ENCODE measurements at places on chromosomes 12 and 14.

GRCh38 chr12:8045952-8046944 lies 13.7 kb downstream of the FOXJ2 start:
- peak; percentile 86 for DNase-seq

DNA sequence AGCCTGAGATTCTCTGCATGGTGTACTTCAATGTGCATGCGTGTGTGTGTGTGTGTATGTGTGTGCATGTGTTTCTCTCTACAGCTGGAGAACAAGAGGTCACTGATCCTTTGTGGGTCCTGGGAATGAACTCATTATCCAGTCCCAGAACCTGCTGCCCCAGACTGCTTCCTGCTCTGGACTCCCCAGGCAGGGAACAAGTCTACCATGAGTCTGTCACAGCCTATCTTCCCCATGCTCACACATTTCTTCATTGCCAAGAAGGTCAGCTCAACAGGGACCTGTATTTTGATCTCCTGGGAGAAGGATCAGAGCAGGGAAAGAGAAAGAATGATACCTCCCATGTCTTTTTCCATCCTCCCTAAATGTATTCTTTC lies 2.9 kb upstream of the AGAP2 start:
- no peak for DNase-seq

DNA sequence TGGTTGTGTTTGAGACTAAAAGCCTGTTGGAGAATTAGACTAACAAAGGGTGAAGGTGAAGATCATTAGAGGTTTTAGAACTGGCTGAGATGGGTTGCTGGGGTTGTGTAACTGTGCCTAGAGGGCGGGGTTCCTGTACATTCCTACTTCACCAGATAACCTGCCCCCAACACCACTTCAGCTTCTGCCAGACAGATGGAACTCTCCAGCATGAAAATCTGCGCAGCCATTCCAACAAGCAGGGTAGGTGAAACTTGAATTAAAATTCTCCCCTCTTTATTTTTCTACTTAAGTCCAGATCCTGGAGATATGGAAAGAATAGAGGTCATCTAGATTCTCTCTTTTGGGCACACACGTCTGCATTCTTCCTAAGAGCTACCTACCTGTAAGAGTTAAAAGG lies 6.0 kb downstream of the FOXG1 start:
- DNase-seq, result no peak

GRCh38 chr14:49052521-49052920 lies 533.7 kb downstream of the RPS29 start:
- no peak for DNase-seq

GRCh38 chr14:102353126-102353619 lies 9.5 kb downstream of the CINP start:
- DNase-seq, result no peak

DNA sequence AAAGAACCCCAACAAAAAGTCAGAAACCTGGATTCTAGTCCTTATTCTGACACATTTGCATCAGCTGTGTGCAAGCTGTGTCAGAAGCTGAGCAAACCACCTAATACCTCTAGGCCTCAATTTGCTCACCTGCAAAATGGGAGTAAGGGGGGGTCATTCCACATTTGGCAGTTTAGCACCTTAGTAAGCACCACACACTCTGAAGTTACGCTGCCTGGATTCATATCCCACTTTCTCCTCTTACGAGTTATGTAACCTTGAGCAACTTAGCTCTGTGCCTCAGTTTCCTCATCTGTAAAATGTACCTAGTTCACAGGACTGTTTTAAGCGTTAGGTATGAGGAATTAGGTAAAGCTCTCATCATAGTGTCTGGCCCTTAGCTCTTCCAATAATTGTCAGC lies 218.9 kb downstream of the PPM1H start:
- DNase-seq, result no peak

GRCh38 chr12:63995512-63995911 lies 151.0 kb downstream of the SRGAP1 start:
- no peak for DNase-seq

GRCh38 chr12:78559416-78559815 lies 305.2 kb upstream of the SYT1 start:
- no peak for DNase-seq

DNA sequence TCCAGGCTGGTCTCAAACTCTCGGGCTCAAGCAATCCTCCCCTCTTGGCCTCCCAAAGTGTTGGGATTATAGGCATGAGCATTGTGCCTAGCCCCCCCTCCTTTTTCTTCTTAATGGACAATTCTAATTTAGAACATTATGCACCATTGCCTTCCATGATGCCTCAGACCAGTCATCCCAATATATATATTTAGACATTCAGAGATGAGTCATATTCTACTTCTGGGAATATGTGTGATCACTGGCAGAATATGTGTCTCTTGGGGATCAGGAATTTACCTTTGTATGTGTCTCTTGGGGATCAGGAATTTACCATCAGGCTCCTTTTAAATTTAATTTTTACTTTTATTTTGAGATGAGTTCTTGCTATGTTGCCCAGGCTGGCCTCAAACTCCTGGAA lies 7.5 kb upstream of the CCDC177 start:
- DNase-seq, result no peak

DNA sequence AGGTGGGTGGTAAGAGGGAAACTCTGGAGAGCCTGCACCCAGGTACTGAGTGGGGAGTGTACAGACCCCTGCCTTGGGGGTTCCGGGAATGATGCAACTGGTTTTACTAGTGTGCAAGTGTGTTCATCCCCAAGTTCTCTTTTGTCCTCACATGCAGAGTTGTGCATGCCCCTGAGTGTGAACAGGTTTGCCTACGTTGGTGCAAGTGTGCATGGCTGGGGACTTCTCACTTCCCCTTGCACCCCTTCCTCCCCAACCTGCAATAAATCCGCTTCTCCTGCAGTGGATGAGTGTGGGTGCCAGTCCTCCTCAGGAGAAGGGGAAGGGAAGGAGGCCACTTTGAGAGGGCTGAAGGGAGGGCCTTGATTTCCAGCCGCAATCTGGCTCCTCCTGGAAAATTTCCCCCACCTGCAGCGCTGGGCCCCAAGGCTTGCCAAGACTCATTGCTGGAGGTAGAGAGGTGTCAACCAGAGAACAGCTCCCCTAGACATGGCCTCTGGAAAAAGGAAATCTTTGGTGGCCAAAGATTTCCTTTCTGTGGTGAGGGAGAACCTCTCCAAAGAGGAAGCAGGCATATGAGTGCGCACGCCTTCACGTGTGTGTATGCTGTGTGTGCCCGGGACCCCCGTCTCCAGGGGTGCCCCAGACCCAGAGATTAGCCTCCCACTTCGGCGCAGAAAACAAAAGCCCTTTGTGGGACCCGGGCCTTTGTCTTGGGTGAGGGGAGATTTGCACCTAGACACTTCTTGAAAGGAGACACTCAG lies 5.5 kb downstream of the AQP2 start:
- DNase-seq, result no peak

GRCh38 chr14:21104448-21105060 lies 3.7 kb downstream of the TMEM253 start:
- DNase-seq, result peak; percentile 74

DNA sequence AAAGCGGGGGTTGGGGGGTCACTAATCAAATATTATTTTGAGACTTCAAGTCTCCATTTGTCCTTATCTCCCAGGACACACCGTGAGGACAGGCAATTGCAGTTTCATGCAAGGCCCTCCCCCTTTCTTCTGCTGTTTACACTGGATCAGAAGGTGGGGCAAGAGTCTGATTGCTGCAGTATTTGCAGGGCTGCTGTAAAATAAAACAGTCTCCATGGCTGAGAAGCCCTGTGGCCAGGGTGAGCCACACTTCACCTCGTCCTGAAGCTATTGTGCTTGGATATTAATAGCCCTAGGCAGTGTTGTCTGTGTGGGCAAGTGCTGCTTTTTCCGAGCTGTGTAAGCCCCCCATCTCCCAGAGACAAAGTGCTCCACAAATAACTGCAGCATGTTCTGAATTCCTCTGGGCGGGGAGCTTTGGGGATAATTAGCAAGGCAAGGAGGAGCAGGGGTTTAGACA lies 187.4 kb upstream of the NTF3 start:
- no peak for DNase-seq

DNA sequence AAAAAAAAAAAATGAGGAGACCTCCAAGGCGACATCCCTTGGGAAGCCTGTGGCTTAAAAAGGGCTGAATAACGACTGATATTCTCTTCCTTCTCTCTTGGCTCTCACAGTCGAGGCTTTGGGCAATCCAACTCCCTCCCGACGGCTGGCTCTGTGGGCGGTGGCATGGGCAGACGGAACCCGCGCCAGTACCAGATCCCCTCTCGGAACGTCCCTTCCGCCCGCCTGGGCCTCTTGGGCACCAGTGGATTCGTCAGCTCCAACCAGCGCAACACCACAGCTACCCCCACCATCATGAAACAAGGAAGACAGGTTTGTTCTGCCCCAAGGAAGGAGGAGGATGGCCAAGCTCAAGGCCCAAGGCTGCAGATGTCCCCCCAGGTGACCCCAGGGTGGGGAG lies 127.8 kb downstream of the GCH1 start:
- no peak for DNase-seq

DNA sequence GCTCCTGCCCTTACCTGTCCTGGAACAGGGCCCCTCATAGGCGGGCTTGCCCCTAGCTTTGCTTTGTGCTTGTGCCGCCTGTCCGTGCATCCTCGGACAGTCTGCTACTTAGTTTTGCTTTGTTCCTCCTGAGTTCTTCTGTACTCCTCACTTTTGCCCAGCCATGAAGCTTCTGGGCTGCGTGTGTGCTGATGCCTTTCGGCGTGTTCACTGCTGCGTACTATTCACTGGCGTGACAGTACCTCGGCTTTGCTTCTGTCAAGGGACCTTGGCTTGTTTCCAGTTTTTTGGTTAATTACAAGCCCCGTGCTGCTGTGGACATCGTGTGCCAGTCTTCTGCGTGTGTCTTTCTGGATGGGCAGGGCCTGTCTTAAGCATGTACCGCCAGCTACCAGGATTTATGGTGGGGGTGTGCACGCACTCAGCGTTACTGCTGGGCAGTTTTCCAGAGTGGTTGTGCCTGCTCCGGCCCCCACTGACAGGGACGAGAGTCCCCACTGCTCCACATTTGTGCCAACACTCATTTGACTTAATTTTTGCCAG lies 2.5 kb downstream of the PACS2 start:
- DNase-seq, result no peak

DNA sequence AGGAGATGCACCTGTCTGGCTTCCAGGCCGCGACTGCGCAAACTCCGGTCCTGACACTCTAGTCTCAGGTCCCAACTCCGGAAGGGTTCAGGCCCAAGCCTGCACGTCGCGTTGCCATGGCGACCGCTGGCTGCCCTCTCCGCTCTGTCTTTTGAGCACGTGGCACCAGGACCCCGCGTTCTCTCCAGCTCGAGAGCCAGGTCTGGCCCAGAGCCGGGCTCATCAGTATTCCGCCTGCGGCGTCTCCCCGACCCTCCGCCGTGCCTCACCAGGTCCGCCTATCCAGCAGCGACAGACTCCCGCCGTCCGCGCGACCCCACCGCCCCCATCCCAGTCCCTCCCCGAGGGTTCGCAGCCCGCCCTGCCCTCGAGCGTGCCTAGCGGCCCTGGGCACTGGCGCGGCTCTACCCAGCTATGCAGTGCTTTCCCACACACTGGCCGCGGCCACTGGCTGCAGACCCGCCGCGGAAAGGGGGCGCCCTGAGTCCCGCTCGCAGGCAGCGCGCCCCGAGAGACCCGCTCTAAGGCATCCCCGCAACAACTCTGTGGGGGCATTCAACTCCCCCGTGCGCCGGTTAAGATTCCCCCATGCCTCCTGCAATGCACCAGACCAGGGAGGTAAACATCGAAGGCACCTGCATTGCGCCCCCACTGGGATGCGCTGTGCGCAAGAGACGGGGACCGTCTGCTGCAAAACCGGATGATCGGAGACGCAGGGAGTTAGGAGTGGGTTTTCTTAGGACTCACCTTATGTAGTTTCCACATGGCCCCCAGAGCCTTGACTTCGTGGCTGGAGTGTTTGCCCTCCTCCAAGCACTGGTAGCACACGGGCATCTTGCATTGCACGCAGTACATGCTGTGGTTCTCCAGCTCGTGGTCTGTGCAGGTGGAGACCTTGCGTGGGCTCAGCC lies 1.3 kb downstream of the TRIM9 start:
- peak; percentile 70 for DNase-seq

DNA sequence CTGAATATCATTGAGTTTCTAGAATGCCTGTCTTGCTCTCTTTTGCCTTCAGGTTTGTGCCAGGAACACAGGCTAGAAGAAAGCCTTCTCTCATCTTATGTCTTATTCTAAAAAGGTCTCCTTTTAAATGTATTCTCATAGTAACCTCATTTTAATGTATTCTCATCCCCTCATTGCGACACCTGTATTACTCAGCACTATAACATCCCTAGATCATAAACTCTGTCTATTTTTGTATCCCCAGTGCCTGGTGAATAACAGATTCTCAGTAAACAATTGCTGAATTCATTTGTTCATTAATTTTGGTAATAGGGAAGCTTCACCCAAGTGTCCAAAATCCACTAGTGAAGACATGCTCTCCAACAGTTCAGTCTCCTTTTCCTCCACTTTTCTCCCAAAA lies 8.8 kb upstream of the LRRK2 start:
- DNase-seq, result no peak

GRCh38 chr14:73842201-73842600 lies 9.4 kb upstream of the PTGR2 start:
- DNase-seq, result no peak

GRCh38 chr14:58941629-58942028 lies 246.8 kb upstream of the DAAM1 start:
- no peak for DNase-seq

DNA sequence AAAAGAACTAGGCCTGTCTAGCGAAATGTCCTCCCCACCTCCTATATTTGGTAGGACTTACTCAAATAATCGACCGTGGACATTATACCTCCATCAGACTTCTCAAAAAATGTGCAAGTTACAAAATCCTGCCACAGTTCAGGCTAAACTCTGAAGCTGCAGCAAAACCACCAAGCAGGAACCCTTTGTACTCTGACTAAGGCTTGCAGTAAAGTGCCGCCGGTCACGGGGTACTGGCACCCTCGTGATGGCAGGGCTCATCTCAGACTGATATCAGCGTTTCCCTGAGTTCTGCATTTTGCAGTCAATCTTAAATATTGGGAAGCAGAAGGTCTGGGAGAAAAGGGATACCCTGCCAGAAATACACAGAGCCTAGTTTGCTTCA lies 17.1 kb downstream of the SLC11A2 start:
- DNase-seq, result no peak

DNA sequence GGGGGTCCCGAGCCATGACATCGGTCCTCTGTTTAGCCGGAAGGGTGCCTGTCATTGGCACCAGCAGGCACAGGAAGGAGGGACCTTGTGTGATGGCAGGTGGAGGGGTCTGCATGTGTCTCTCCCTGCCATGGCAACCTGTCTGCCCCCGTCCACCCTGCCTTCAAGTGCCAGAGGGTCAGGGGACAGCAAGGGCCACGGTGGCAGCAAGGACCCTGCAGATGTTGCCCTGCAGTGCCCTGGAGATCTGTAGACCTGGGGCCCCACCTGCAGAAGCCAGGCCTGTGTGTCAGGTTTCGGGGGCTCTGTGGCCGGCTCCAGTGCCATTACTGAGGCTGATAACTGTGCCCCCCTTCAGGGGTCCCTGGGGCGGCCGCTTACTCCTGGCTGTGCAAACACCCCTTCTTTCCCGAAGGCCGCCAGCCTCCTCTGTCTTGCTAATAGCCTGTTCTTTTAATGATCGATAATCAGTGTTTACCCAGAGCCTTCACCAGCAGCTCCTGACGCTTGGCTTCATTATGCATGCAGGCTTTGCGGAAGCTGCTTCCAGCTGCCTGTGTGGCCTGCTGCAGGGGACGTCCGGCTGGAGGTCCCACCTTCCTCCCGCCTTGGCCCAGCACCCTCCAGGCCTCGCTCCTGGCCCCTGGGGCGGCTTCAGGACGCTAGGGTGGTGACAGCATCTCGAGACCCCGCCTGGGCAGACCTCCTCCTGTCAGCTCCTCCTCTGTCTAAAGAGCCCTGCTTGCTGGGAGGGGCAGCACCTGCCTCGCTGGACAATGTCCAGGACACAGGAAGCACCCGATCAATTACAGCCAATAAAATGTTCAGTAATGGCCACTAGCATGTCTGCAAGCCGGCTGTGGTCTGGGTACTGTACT lies 153.0 kb downstream of the KIF26A start:
- no peak for DNase-seq
